ENCODE measurements at places on chromosomes 2 and 18.

- DNase-seq: no peak
Measured at GRCh38 chr2:11676640-11677039, 6.6 kb upstream of the NTSR2 start.

DNA sequence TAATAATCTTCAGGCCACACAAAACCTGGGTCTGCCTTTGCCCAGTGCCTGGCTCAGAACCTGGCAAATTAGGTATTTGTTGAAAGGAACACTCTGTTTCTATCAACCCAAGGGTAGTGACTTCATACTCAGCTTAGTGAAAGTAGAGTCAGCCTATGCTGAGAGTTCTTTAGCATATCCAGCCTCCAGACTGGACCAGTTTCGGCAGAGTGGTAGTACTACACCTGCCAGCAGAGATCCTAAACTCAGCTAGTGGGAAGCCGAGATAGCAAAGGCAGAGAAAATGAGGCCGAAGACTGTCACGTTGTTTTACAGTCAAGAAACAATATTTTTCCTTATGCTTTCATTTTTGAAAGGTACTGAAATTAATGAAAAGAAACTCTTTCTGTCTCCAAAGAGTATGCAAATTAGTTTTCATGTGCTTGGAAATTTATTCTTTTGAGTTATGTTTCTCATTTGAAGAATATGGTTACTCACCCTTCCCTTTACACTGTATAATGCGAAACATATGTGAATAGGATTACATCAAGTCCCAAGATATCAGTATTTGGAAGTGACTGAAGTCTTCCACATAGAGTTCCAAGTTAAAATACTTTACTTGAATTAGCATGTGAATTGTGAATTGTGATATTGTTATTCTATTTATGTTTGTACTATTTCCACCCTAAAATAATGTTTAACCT is 52.2 kb upstream of the UGP2 start:
- no peak for DNase-seq

DNA sequence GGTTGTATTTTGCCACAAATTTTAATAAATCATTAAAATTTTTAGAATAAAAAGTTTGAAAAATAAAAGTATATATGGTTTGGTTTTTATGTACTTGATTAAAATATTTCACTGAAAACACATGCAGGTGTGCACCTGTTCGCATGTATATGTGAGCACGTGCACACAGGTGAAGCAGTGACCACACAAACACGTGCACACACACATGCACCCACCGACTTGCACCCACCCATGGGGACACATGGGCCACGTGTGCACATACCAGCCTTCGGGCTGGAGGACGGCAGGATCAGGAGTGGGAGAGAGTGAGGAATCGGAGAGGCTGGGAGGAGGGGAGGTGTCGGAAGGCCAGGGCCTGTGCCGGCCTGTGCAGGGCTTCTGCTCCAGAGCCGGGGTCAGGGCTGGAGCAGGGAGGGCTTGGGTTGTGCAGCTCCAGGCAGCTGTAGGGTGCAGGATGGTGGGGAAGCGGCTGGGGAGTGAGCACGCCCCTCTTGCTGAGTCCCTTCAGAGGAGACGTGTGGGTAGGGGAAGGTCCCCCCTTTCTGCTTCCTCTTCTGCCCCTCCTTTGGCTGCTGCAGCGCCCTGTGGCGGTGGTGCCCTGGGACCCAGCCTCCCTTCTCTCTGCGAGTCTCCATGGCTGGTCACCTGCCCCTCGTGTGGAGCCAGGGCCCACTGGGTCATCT is 106.9 kb upstream of the HDAC4 start:
- no peak for DNase-seq

DNA sequence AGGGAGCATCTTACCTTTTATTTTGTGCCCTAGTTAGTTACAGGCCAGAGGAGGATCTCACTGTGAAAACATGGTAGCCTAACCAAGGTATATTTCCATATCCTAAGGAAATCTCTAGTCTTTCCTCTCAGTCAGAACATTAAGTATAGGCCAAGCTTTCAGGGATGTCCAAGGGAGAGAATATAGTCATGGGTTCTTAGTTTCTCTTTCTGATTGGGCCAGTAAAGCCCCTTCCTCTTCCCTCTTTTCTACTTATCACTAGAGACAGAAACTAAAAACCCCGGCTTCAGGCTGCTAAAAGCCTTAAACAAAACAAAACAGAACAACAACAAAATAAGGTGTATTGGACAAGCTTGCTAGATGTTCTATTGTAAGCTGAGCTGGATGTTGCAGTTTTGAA is 44.3 kb upstream of the TNFRSF11A start:
- DNase-seq: no peak

- no peak for DNase-seq
Measured at GRCh38 chr2:202074324-202074723, 1.3 kb downstream of the KIAA2012 start.

DNA sequence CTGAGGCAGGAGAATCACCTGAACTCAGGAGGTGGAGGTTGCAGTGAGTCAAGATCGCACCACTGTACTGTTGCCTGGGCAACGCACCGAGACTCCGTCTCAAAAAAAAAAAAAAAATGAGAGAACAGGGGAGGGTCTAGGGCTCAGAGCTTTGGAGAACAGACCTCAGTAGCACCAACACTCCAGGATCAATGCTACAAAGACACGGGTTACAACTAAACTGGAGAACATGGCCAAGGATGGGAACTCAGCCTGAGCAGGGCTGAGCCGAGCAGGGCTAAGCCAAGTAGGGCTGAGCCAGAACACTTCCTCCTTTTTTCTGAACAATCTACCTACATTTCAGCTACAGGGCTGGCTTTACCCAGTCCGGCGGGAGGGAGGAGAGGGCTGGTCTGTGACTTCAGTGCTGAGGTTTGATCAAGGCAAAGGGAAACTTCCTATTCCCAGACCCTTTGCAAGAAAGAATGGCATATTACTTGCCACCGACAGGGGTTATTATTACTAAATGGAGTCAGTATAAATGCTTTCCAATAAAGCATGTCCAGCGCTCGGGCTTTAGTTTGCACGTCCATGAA is 2.9 kb upstream of the CASP8 start:
- peak; percentile 47 for DNase-seq

- no peak for DNase-seq
Measured at GRCh38 chr2:176094349-176094748, 1.8 kb downstream of the HOXD13 start.

DNA sequence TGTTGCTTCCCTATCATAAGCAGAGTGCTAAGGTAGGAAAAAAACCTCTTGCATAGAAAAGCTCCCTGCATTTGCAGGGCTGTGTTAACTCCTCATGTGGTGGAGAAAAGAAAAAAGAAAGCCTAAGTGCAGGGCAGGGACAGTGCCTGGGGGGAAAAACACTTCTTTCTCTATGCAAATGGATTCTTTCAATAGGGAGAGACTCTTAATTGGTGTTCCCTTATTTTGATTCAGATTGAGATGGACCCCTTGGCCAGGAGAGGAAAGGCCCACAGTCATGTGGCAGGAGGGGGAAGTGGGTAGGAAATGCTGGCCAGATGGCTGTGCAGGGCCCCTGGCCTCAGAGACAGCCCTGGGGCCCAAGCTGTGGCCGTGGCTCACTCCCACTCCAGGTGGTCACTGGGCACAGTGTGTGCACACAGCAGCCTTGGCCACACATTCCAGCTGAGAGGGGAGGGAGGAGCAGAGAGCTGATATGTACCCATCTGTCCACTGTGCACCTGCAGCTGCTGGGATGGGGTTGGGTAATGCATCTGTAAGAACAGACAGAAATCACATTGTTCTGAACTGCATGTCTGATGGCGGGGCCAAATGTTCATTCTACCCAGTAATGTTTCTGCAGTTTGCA is 410.4 kb downstream of the DSC3 start:
- DNase-seq: no peak

- no peak for DNase-seq
Measured at GRCh38 chr2:86142436-86143257, 36.6 kb downstream of the PTCD3 start.
